ENCODE measurements at places on chromosomes 6 and 20. TPM values are rescaled to one million over a fixed set of nuclear protein-coding genes. Genes with fewer than 3 reads are reported as not detected.

BEND3 gene
- 1.2 TPM for total RNA-seq

DUSP15 gene
- total RNA-seq = 0.26 TPM

- DNase-seq = no peak
Observed at GRCh38 chr6:88574651-88575050, 388.8 kb downstream of the RNGTT start.

SLC17A2 gene
- not detected for total RNA-seq

- no peak for DNase-seq
Observed at GRCh38 chr6:156026486-156027247, 571.0 kb upstream of the NOX3 start.

DNA sequence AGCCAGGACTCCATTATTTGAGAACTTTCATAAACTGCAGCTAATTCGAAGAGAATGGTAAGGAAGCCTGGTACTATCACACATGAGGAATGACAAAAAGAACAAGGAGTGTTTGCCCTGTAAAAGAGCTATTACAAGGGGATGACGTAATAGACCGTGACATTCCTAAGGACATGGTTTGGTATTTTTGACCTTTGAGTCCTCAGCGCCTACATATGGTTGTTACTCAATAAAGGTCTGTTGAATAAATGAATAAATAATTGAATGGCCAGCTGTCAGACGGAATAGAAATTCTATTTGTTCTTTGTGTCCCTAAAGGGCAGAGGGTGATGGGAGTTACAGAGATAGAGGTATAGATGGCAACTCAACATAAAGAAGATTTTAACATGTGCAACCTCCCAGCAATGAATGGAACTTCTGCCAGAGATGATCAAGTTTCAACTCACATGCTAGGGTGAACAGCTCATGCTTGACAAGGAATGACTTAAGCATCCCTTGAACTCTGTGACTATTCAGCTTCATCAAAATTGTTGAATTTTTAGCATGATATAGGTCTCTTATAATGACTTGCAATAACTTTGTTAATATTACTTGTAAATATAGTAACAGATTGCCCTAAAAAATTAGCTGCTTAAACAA is 115.4 kb downstream of the TENT5A start:
- DNase-seq = no peak

- no peak for DNase-seq
Observed at GRCh38 chr6:104955927-104956730, 778 bp upstream of the LIN28B start.

ADIG gene
- total RNA-seq = not detected

TINAG gene
- total RNA-seq = not detected

Measured in dermis microvascular lymphatic vessel endothelial cell (primary cell).